ENCODE measurements at places on chromosomes 11 and 22.

- no peak for DNase-seq
These were observed 99.6 kb downstream of the FAM181B start for GRCh38 chr11:82634091-82634490.

- no peak for DNase-seq
These were observed 56.0 kb downstream of the ZBTB16 start for GRCh38 chr11:114115451-114115928.

DNA sequence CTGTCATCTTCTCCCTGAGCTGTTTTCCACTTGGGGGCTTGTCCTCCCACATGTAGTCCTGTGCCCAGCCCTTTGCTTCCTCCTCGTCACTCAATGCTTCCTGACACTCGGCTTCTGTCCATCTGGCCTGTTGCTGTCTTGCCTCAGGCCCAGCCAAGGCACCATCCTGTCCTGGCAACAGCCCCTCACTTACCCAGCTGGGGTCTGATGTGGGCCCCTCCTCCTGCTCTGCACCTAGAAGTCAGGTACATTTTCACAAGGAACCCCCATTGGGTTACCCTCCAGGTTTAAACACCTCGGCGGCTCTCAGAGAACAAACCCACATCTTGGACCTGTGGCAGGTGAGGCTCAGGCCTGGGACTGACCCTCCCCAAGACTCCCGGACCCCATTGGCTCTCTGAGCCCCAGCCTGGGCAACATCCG is 784.8 kb downstream of the TBC1D22A start:
- DNase-seq: no peak

DNA sequence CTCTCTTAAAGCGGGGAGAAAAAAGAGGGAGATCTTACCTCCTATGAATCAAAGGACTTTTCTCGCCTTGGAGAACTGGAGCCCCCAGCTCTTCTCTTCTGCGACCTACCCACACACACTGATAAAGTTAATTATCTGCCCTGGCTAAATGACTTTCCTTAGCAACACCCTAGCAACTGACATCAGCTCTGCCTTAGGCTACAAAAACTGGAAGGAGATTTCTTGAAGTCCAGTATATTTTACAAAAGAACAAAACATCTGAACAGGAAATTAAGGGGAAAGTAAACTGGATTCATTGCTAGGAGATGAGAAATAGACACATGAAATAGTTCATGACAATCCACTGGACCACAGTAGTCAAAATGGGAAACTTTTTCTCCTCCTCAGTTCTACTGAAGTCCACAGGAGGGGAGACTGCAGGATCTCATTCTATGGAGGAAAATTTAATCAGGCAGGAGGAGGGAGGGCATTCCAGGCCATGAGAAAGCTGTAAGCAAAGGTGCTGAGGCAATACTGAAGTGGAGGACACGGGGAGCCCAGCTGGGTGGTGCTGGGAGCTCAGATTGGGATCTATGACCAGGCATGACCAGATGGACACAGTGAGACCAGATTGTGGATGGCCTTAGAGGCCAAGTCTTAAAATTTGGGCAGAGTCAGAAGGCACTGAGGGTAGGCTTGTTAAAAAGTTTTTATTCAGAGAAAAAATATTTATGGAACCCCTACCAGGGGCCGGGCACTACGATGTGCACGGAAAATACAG is 3.7 kb upstream of the SPON1 start:
- DNase-seq: no peak

DNA sequence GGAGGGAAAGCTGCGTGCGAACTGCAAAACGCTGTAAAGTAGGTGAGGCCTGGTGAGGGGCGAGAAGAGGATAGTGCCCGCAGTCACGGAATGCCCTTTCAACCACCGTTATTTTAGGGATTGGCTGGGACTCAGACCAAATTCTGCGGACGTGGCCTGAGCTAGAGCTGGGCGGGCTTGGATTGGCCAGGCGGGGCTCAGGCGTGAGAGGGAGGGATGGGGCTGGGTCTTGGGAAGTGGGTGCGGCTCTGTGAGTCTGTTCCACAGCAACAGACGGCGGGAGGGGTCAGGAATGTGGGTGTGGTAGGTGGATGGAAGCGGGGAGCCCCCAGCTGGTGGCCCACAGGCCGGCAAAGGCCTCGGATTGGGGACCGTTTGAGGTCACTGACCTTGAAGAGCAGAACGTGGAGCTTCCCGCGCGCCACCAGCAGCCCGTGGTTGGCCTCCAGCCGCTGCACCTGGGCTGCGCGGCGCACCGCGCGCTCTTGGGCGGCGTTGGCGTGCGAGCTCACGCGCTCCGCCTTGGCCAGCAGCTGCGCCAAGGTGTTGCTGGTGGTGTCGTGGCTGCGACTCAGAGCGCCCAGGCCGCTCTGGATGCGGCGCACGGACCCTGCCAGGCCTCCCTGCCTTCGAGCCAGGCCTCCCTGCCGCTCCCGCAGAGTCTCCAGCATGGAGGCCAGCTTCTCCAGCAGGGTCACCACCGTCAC is 444 bp downstream of the CAVIN3 start:
- no peak for DNase-seq

DNA sequence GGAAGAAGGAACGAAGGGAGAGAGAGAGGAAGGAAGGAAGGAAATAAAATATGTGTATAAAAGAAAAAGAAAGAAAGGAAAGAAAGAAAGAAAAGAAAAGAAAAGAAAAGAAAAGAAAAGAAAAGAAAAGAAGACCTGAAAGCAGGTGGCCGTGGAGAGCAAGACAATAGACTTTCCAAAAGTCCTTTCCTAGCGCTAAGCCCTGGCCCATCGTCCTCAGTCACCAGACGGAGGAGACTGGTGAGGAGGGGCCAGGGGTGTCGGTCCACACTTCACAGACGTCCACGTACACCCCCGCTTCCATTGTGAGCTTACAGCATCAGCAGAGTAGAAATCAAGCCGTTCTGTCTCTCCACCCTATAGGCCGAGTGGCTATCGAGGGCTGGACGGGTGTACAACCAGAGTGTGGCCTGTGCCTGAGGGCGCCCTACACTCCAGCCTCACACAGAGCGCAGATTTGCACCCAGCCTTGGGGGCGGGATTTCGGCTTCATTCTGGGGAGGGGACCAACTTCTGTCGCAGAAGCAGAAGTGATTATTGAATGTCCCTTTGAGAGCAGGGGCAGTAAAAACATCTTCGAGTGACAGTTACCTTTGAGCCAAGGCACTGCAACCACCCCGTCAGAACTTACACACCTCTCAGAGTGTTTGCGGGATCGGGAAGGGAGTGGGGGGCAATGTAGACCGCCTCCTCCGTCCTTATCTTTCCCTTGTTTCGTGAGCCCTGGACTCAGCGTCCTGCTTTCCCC is 2.0 kb upstream of the BSX start:
- no peak for DNase-seq

DNA sequence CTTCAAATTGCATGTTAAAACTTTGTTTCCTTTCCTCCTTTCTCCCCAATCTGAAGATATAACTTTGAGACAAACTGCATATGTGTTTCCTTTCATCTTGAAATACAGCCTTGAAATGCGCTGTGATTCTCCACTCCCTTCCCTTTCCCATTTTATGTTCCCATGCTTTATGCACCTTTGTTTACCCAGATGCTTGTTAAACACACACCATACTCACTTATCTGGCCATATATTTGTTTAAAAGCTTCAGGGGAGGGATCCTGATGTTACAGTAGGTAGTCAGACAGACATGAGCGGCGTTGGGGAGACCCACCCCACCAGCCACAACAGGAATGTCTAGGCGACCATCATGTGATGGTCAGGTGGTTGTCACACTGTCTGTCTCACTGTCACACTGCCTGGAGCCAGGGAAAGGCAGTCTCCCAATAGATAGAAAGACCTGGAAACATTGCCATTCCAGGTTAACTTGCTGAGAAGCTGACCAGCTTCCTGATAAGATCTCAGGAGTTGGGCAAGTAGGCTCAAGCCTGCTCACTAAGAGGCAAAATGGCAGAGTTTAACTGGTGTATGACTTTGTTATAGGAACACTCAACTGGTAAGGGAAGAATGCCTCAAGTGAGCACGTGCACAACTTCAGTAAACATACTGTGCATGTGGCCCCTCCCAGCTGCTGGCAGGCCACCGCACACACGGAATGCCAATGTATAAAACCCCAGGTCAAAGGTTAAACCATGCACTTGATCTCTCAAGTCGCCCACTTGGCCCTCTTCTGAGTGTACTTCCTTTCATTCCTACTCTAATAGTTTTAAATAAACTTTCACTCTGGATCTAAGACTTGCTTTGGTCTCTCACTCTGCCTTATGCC is 23.5 kb upstream of the MSANTD2 start:
- DNase-seq: no peak

- DNase-seq: no peak
These were observed 116.6 kb downstream of the NAV2 start for GRCh38 chr11:19829109-19829837.
